ENCODE measurements at places on chromosomes 7 and 10.

- DNase-seq, result no peak
Measured at GRCh38 chr7:143049362-143049761, 2.8 kb upstream of the OR6V1 start.

DNA sequence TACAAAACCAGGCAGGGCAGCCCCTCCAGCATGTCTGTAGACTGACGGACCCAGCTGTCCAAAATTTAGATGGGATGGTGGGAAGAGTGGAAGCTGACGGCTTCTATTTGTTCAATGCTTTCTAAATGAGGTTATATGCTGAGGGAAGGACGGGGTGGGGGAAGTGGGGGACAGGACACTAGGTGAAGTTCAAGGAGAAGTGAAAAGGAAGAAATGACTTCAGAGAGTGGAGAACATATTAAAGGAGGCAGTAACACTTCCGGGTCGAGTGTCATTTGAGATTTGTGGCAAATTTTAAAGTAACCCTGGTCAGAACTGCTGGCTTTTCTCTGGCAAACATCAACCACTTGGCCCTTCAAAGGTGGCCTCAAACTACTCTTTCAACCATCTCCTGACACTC is 9.4 kb downstream of the PIP4K2A start:
- no peak for DNase-seq

DNA sequence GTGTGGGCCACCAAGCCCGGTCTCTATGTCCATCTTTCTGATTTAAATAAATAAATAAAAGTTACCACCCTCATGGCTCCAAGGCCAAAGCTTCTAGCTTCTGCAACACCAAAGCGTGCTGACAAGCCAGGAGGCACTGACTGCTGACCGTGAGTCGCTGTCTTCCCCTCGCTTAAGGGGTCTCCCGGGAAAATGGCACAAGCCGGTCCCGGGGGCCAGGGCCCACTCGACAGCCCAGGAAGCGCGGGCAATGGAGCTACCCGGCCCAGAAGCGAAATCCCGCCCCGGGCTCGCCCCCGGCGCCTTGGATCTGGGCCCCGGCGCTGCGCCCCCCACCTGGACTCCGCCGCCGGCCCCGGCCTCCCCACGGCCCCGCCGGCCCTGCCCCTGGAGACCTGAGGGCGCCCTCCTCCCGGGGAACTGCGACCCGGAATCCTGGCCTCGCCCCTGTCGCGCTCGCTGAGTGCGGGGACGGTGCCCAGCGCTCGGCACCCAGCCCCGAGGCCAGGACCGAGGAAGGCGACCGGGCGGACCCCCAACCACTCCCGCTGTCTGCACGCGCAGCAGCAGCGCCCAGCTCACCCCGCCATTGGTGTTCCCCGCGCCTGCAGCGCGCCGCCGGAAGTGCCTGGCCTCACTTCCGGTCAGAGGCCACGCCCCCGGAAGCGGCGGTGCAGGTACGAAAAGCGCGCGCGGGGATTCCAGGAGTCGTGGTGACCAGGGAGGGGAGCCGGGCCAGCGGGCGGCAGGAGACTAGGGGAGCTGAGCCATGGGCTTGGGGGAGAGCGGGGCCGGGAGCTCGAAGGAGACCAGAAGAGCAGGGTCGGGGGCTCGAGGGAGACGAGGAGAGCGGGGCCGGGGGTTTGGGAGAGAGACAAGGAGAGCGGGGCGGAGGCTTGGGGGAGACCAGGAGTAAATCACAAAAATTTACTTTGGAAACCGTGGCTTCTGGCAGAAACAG is at the start of the genes MRM2 and NUDT1:
MRM2 (minus strand) TSS at position 626 of the 961 bp plus-strand sequence; CDS start at position 590, 36 bp downstream.
NUDT1 (plus strand) TSS at position 647 of the 961 bp plus-strand sequence. CDS start 2,349 bp downstream, outside the sequence.
- no peak for DNase-seq

DNA sequence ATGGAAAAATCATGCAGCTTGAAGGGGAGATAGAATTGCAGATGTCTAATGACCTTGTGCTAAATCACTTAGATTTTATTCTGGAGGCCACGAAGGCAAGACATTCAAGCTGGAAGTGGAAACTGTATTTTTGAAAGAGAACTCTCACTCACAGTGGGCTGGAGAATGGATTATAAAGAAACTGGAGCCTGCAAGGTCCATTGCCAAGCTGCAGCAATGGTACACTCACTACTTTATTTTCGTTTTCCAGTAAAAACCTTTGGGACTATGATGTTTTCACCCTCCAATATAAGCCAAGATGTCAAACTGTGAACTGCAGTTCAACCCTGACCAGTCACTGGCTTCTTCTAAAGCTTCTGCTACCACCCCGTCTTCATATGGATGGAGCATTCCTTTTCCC is 62.0 kb downstream of the SKIDA1 start:
- no peak for DNase-seq

- DNase-seq, result no peak
Measured at GRCh38 chr7:25459057-25459456, 230.8 kb upstream of the NPVF start.

DNA sequence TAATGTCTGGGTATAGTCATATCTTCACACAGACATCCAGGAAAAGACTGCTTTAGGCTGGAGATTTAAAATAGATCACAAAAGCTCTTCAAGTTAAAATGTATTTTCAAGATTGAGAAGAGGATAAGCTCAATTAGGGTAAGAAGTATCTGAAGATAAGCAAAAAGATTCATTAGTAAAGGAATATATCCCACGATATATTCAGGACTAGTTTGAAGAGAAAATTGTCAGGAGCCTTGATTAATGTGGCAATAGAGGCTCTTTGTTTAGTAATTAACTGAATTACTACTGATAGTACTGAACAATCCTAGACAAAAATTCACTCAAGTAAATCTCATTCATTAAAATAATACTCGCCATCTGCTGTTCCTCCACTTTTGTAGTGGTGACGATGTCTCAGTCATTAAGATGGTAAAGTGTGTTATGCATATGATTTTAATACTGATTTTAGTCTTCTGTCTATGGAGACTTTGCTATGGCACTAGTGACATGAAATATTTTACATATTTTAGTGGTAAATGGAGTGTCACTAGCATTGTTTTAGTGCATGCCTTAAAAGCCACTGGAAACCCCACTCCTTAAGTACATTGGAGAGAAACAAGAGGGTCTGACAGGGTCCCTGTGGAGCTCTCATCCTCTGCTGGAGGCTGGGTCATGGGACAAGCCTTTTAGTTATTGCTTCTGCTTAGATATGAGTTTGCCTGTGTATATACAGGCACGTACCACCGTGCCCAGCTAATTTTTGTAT is 32.8 kb downstream of the INPP5F start:
- DNase-seq, result no peak

GRCh38 chr7:111780527-111780926 is 218.2 kb upstream of the IMMP2L start:
- no peak for DNase-seq

DNA sequence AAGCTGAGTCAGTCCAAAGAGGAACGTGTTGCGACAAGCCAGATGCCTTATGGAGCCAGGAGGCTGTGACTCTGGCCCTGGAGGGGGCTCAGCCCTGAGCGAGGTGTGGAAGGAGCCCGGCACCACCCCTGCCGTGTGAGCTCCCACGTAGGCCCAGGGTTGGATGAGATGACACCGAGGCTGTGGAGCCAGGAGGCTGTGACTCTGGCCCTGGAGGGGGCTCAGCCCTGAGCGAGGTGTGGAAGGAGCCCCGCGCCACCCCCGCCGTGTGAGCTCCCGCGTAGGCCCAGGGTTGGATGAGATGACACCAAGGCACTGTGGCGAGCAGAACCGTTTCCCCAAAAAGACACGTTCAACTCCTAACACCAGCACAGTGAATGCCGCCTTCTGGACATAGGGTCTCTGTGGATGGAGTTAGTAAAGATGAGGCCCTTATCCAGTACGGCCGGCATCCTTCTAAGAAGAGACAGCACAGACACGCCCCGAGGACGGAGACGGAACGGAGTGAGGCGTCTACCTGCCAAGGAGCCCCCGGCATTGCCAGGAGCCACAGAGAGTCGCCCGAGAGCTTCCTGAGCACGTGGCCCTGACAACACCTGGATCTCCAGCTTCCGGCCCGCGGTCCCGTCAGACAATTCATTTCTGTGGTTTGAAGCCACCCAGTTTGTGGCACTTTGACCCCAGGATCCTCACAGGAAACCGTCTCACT is 472.5 kb downstream of the DNAJB6 start:
- DNase-seq, result no peak

GRCh38 chr10:96756111-96756903 is 36.0 kb upstream of the PIK3AP1 start:
- no peak for DNase-seq

DNA sequence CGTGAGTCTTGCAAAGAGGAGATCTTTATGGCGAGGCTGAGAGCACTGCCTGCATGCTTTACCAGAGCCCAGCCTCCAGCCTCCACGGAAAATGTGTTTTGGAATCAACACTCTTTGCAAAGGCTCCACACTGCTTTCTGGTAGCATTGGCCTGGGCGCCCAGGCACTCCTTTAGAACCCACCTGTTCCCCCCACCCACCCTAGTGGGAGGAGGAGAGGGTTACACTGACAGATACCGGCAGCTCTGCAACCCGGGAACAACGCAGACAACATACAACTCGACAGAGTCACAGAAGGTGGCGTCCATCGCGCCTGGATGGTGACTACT is 5.5 kb upstream of the MNX1 start:
- DNase-seq, result no peak

GRCh38 chr7:85074992-85075391 is 111.9 kb downstream of the SEMA3D start:
- DNase-seq, result no peak

Measured in NCI-H187 treated with DMSO at 0.1 percent for 48 hours (cell line).